ENCODE measurements at places on chromosomes 5 and 9. TPM values are rescaled to one million over a fixed set of nuclear protein-coding genes. Genes with fewer than 3 reads are reported as not detected.

- no peak for DNase-seq
Measured at GRCh38 chr9:68433531-68434110, 77.2 kb downstream of the PGM5 start.

- peak; percentile 39 for DNase-seq
Measured at GRCh38 chr5:7754997-7755596, 95.8 kb downstream of the CFAP90 start.

DNA sequence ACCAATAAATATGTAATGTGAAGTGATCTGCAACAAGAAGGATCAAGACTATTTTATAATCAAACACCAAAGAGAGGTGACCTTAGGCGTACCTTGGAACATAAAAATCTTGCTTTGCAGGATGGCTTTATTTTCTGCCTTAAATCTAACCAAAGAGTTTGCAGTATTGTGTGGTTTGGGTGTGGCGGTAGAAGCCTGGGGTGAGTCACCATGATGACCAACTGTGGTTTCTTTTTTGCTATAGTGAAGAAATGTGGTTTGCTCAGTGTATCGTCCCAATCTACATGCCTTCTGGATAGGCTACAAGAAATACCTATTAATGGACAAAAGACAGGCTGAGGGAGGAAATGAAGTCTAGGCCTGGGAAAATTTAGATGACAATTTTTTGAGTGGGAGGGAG is 5.1 kb upstream of the CAST start:
- DNase-seq: peak; percentile 94

DNA sequence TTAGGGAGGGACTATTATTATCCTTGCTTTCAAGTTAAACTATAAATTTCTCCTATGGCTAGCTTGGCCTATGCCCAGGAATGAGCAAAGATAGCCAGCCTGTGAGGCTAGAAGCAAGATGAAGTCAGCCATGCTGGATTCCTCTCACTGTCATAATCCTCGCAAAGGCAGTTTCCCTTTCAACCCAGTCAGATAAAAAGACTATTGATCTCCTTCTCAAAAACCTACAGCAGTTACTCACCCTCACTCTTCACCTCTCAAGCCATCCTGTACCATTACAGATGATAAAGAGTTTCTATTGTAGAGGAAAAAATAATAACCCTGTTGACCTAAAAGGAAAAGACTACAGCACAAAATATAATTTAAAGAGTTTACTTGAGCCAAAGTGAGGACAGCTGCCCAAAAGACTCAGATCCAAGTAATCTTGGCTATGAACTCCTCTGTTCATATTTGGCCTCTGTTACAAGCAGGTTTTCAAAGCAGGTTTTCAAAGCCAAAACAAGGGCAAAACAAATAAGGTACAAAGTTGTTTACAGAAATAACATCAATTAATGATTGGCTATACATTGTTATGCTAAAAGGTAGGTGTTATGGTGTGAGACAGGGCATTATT is 41.7 kb downstream of the KCNV2 start:
- peak; percentile 7 for DNase-seq

DNA sequence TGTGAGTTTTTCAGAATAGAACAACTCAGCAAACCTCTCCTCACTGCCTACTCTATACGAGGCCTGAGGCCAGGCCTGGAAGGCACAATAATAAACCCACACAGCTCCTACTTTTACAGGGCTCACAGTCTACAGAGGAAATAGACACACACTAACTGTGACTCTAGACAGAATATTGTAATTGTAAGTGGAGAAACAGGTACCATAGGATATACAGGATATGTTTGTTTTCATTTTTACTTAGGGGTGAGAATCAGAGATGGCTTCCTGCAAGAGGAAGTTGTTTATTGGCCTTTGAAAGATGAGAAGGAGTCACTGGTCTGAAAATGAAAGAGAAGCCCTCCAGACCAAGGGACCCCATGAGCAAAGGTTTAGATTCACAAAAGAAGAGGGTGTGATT is 35.8 kb upstream of the TGFBR1 start:
- no peak for DNase-seq

DNA sequence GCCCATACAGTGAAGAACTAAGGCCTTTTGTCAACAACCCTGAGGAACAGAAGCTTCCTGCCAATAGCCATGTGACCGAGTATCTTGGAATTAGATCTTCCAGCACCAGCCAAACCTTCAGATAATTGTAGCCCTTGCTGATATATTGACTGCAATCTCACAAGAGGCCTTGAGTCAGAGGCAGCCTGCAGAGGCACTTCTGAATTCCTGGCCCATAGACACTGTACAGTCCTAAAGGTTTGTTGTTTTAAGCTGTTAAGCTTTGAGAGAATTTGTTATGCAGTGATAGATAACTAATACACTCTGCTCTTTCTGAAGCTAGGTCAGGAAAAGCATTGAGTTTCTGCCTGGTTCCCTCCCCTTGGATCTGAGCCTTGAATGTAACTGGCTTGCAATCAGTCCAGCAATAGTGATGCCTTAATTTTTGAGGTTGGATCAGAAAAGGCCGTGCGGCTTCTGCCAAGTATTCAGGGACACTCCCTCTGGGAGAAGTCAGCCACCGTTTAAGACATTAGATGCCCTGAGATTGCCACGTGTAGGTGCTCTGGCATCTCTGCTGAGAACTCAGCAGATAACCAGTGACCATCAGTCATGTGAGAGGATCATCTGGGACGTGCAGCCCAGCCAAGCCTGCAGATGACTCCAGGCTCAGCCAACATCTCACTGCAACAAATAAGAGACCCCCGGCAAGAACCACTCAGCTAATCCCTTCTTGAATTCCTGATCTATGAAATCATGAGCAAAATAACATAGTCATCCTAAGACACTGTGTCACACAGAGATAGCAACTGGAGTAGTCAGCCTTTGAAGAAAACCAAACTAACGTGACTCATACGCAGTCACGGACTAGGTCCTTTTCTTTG is 126.8 kb upstream of the STC2 start:
- DNase-seq: peak; percentile 97

- peak; percentile 98 for DNase-seq
Measured at GRCh38 chr9:33506626-33507370, 17.3 kb upstream of the ANKRD18B start.

GRCh38 chr9:94895668-94896067 is 169.2 kb downstream of the AOPEP start:
- DNase-seq: no peak

- no peak for DNase-seq
Measured at GRCh38 chr5:1316588-1317340, 21.9 kb upstream of the TERT start.

DNA sequence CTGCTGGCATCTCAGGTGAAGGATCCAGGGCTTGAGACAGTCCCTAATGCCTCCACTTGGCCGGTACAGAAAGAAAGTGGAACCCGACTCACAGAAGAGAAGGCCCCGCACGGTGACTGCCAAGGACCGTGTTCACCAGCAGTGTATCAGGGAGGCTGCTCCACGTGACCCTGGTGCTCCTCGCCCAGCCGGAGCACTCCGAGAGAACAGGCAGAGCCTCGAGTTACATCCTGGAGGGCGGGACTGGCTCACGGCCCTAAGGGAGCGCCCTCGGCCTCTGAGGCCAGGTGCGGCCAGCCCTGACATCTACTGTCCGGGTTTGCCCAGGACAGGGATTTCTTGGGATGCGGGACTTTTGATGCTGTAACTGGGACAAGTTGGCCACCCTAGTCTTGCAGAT is 104.0 kb upstream of the SARDH start:
- DNase-seq: no peak

GRCh38 chr9:109889456-109889855 is 109.5 kb downstream of the PALM2AKAP2 start:
- no peak for DNase-seq

DNA sequence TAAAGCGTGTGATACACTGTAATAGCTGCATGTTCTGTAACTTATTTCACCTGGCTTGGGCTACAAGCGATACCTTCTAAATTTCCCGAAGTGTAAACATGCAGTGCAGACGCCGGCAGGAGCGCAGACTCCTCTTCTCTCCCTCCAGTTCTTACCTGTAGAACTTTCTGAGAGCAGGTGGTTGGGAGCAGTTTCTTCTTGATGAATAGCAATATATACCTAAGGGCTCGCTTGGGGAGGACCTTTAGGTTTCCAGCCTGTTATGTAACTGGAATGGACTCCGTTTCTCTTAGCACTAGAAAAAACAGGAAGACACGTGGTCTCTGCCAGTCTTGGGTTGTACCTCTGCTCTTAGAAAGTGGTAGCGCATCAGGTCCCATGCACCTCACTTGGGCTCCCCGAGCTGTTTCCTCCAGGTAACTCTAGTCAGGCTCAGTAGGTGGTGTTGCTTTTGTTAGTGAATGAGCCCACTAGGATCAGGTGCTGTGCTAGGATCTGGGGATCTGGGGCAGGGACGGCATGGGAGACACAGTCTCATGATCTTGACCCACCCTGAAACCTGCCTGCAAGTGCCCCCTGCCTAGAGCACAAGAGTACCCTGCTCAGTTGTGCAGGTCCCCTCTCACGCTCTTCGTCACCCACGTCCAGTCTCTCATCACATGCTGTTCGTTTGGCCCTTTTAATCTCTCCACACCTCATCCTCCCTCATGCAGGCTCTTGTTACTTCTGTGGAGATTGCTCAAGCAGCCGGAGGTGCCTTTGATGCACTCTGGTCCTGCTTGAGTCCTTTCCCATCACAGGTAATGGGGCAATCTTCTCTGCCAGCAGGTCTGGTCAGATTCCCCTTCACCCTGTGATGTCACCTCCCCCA is 2.8 kb downstream of the TENT4A start:
- no peak for DNase-seq

- peak; percentile 39 for DNase-seq
Measured at GRCh38 chr5:168364750-168365550, 73.5 kb downstream of the WWC1 start.

DNA sequence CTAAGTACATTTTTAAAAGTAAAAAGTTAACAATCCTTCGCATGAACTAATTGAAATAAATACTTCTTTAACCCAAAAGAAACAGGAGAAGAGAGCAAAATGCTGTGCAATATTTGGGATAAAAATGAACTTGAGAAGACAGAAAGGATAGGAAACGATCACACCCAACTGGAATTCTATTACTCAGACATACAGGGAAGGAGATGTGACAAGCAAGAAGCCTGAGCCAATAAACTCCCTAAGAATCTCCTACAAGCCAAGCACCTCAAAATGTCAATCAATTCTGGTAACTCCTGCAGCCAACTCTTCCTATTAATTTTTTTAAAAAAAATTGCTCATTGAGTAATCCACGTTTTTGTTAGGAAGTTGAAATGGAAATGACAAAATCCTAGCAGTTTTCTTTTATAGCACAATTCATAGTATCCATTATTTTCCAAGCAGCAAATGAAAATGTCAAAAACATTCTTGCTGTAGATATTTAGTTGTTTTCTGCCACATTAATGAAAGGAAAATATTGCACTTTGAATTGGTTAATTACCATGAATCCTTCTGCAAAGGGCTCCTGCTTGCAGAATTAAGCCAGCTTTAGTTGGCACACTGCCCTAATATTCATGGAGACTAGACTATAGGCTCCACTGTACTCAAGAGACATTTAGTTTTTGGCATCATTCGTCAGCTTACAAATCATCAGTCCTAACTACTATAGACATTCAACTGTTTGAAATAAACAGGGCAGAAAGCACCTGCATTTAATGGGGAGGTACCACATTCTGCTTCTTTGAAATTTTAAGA is 89.0 kb downstream of the RFX3 start:
- DNase-seq: peak; percentile 48

- DNase-seq: no peak
Measured at GRCh38 chr9:89436963-89437625, 60.8 kb downstream of the SEMA4D start.

DNA sequence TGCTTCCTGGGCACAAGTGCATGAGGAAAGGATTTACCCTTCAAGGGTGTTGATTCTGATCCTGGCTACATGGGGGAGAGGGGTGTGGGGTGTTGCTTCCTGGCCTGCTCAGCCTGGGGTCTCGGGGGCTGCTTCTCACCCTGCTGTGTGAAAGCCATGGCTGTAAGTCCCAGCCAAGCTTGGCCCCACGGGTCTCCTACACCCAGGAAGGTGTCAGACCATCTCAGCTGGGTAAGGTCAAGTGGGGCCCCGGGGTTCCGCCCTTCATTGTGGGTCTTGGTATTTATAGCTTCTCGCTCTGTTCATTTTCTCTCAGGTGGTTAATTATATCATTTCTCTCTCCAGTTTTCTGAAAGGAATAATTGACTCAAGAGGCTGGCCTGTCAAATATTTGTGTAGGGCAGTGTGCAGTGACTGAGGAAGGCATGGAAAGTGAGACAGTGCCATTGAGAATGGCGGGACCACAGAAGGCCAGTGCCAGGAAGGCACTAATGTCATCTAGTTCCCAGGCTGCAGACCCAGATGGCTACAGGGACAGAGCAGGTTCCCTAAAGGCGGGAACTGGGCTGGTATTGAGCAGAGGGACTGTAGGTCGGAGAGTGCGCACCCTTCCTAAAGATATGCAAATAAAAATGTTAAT is 126.0 kb downstream of the FOXD1 start:
- DNase-seq: no peak

DNA sequence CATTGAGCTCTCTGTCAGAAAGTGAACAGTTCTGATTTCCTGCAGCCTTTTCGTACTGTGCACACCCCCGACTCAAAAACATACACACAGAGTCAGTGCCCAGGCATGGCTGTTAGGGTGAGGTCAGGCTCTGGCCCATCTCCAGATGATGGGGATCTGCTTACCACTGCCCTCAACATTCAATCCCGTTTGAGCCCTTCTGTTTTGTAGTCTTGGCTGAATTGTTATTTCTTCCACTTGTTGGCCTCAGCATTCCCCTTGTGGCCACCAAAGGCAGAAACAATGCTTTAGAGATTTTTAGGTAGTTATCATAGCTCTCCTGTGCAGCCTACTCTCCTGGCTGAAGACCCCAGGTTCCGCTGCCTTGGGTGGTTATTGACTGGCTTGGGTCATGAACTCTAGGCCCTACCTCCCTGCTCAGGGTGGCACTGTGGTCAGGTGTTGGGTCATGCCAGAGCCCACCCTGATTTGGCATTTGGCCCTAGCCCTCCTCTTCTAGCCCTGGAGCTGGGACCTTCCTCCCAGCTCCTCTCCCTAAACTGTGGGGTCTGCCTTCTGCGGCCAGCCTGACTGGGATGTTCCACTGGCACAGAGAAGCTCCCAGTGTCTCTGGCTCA is 7.8 kb upstream of the MYOZ3 start:
- DNase-seq: peak; percentile 69

GRCh38 chr9:19122490-19123042 is 4.7 kb downstream of the PLIN2 start:
- DNase-seq: no peak

- DNase-seq: no peak
Measured at GRCh38 chr9:3433066-3433465, 92.7 kb downstream of the RFX3 start.

GRCh38 chr9:19485193-19485592 is 76.4 kb downstream of the ACER2 start:
- DNase-seq: no peak

The PITX1 gene
- total RNA-seq: 3.1 TPM

The IFNA13 gene
- total RNA-seq: not detected

The AIF1L gene
- 0.51 TPM for total RNA-seq

The ASS1 gene
- 223 TPM for total RNA-seq

The CPLANE1 gene
- 17.7 TPM for total RNA-seq

The IFNB1 gene
- total RNA-seq: 0.17 TPM

The ELL2 gene
- total RNA-seq: 121 TPM

The PCDHGA7 gene
- total RNA-seq: 6.8 TPM

The ABLIM3 gene
- total RNA-seq: 48.1 TPM

The TMEM267 gene
- 24.3 TPM for total RNA-seq

The ADAMTS13 gene
- 3.1 TPM for total RNA-seq

The DNAH5 gene
- total RNA-seq: 0.77 TPM

The GPR151 gene
- total RNA-seq: not detected

The PCDHGA4 gene
- total RNA-seq: 7.6 TPM
